ENCODE measurements at places on chromosomes 7 and 10. TPM values are rescaled to one million over a fixed set of nuclear protein-coding genes. Genes with fewer than 3 reads are reported as not detected.
A peak's percentile ranks its signal among the peaks of the same experiment; 100 is the strongest.

- H3K36me3 ChIP-seq, result no peaks in the 10 kb centered on the region
- DNase-seq, result peak; percentile 81
- no peaks in the 10 kb centered on the region for H3K4me1 ChIP-seq
- no peak overlapping the region for H3K27ac ChIP-seq
- H3K27me3 ChIP-seq, result no peaks in the 10 kb centered on the region
- H3K4me3 ChIP-seq, result no peak overlapping the region
Measured at GRCh38 chr10:49592726-49593563, 17.2 kb upstream of the SLC18A3 start.

DNA sequence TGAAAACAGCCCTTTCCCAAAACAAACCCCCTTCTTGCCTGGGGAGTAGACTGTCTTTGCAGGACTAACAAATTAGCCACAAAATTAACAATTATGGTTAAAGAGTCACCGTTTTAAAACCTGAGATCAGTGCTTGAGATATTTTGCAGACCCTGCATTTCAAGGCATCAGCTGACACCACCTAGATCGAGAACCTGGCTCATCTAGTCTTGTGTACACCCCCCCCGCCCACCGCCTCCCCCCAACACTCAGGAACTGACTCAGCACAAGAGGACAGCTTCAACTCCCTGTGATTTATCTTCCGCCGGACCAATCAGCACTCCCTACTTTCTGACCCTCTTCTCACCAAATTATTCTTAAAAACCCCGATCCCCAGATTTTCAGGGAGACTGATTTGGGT lies 737.1 kb downstream of the PHTF2 start:
- H3K27me3 ChIP-seq, result no peaks in the 10 kb centered on the region
- H3K4me3 ChIP-seq, result no peak overlapping the region

- H3K27ac ChIP-seq, result no peak overlapping the region
- no peaks in the 10 kb centered on the region for H3K27me3 ChIP-seq
- peaks cover 4% of the 10 kb centered on the region for H3K4me1 ChIP-seq
- H3K4me3 ChIP-seq, result no peak overlapping the region
Measured at GRCh38 chr7:18393465-18394118, 102.0 kb upstream of the HDAC9 start.

DNA sequence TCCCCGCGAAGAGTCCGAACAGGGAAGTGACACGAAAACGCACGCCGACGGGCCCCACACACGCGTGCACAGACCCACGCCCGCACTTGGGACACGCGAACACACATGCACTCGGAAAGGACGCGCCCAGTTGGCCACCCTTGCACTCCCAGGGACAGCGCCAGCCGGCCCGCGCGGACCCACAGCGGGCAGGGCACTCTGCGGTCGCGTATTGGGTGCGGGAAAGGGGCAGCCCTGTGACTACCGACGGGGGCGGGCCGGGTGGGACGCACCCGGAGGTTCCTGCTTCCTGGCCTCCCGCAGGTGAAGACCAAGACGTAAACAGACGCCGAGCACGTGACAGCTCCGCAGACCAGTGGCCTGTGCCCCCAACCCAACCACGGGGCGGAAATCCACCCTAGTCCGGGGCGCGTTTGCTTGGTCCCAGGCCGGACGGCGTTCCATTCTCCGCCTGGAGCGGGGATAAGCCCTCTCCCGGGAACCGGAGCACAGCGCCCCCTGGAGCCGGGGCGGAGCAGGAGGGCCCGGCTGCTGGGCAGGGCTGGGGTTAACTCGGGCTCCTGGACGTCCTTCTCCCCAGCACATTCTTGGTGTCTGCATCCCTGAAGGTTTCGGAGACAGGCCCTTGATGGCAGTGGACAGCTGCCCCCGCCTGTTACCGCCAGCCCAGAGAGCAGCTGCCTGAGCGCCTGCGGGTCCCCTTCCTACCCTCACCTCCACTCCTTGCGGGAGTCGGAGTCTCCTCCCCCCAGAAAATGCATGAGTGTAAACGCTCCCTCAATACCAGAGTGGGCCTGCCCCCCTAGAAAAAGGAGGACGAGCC lies 2.0 kb upstream of the LZTS2 start:
- H3K4me3 ChIP-seq, result peak overlapping the region; percentile 84
- H3K36me3 ChIP-seq, result peaks cover 22% of the 10 kb centered on the region
- peaks cover 2% of the 10 kb centered on the region for H3K4me1 ChIP-seq
- DNase-seq, result peak; percentile 94
- no peak overlapping the region for H3K27ac ChIP-seq

DNA sequence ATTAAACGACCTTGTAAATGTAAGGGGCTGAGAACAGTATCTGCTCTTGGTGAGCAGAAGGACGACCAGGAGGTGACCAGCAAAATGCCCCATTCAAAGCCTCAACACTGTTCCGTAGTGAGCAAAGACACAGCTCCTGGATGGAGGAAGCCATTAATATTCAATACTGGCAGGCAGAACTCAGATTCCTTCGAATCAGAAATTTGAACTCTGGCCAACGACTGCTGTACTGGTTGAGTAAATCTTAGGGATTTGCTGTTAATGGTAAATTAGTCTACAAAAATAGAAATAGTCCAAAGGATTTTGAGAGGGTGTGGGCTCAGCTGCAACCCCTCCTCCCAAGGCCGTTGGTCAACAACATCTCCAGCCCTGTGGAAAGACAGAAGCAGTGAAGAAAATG lies 130.5 kb upstream of the PFKP start:
- no peak overlapping the region for H3K4me3 ChIP-seq
- peaks cover 2% of the 10 kb centered on the region for H3K36me3 ChIP-seq
- H3K27ac ChIP-seq, result no peak overlapping the region
- H3K4me1 ChIP-seq, result peaks cover 2% of the 10 kb centered on the region

Gene ADRB1
- total RNA-seq, result 0.13 TPM

DNA sequence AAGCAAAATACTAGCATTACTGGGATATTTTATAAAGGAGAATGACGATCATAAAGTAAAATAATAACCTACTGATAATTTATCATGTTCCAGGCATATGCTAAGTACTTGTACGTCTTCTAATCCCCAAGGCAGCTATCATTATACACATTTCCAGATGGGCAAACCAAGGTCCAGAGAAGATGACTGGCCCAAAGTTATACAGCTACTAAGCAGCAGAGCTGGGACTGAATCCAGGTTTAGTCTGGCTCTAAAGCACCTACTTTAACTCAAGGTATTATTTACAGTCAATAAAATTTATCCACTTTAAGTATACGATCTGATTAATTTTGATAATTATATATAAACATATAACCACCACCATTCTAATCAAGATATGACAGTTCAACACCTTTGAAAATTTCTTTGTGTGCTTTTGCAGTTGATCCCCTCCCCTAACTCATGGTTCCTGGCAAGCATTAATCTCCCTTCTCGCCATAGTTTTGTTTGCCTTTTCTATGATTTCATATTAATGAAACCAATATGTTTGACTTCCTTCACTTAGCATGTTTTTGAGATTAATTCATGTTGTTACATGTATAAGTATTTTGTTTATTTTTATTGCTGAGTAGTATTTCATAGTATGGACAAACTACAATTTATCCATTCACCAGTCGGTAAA lies 126.7 kb downstream of the CPEB3 start:
- H3K4me1 ChIP-seq, result no peaks in the 10 kb centered on the region
- DNase-seq, result no peak
- H3K4me3 ChIP-seq, result no peak overlapping the region
- H3K27ac ChIP-seq, result no peak overlapping the region

Gene STOX1
- 5.8 TPM for total RNA-seq

Gene NUTM2E
- total RNA-seq, result not detected

DNA sequence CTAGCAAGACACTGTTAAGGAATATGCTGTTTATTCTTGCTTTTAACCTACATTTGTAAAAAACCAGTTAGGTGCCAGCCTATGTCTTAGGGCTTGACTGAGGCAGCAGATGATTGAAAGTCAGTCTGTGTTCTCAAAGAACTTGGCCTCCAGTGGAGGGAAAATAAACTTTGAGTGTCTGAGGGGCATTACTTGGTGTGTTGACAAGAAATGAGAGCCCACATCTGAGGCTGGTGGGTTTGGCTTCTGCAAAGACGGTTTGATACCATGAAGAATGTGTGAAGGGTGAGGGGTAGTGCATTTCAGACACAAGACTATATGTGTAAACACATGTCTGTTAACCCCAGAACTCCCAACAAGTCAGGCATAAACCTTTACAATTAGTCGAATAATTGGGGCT lies 28.5 kb downstream of the CCSER2 start:
- no peaks in the 10 kb centered on the region for H3K36me3 ChIP-seq
- no peak overlapping the region for H3K4me3 ChIP-seq
- DNase-seq, result no peak
- H3K27ac ChIP-seq, result no peak overlapping the region
- no peaks in the 10 kb centered on the region for H3K27me3 ChIP-seq

- H3K27ac ChIP-seq, result no peak overlapping the region
- no peaks in the 10 kb centered on the region for H3K36me3 ChIP-seq
- no peak for DNase-seq
- H3K4me3 ChIP-seq, result no peak overlapping the region
Measured at GRCh38 chr7:103934508-103934907, 55.0 kb downstream of the RELN start.

DNA sequence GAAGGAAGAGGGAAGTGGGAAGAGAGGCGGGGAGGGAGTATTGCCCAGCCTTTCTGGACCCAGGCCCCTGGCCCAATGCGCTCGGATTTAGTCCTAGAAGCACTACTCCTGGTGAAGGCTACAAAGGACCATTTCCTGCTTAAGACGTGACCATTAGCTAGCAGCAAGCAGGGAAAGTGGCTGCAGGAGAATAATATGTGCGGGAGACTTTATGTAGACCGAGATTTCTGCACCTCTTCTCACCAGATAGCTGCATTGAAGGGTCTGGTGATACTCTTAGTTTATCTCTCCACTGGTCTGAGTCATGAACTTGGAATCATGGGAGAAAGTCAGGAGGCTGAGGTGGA lies 3.1 kb downstream of the VAX1 start:
- no peak for DNase-seq
- no peaks in the 10 kb centered on the region for H3K4me1 ChIP-seq
- H3K27ac ChIP-seq, result no peak overlapping the region
- no peaks in the 10 kb centered on the region for H3K36me3 ChIP-seq
- peak overlapping the region; percentile 21 for H3K4me3 ChIP-seq
- peaks cover 93% of the 10 kb centered on the region for H3K27me3 ChIP-seq

Gene PPP1R17
- total RNA-seq, result 1.7 TPM

Gene AHR
- 6.1 TPM for total RNA-seq

- H3K4me3 ChIP-seq, result peak overlapping the region; percentile 99
- H3K4me1 ChIP-seq, result peaks cover 9% of the 10 kb centered on the region
- no peak overlapping the region for H3K27ac ChIP-seq
Measured at GRCh38 chr10:14880229-14880628, 1.6 kb downstream of the SUV39H2 start.

All from H9 (cell line).